BJ (cell line): ENCODE measurements at places on chromosomes 5 and 9. TPM values are rescaled to one million over a fixed set of nuclear protein-coding genes. Genes with fewer than 3 reads are reported as not detected.

DNA sequence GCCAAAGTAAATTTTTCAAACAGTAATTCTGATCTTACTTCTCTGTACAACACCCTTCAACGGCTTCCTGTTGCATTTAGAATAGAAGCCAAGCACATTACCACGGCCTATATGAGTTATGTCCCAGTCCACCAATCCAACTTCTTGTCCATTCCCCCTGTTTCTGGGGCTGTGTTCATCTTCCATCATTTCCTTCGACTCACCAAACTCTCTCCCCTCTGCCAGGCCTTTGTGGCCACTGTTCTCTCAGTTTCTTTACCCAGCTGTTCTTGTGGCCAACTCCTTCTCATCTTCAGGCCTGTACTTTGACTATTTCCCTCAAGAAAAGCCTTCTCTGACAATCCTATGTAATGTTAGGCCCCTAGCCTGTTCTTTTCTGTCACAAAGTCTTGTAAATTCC, 259.4 kb upstream of the EFNA5 start:
- no peak for DNase-seq

DNA sequence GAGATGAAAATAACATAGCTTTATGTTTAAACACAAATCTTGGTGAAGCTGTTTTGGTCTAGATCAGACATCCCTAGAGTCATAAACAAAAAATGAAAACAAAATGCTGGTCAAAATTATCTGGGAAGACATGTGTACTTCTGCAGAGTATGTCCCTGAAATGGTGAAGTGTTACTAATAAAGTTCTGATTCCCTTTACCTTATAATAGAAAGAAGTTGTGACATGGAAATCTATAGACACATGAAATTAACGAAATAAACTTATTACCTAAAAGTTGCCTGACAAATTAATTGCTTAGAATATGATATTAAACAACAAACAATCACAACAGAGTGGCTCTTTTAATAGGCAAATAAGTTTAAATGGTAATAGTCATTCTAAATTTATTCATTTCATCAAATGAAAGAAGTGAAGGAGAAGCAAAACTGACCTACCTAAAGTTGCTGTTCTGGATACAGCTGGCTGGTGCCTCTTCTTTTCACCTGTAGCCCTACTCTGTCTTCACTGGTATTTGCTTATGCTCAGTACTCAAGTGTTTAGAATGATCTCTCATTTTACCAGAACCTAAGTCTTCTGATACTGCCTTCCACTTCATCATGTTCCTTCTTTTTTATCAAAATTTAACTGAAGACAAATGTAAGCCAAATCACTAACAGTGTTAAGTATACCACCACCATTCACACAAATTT, 38.8 kb downstream of the FNIP1 start:
- no peak for DNase-seq

The C1QTNF2 gene
- polyA plus RNA-seq = 0.69 and 0.98 TPM in 2 replicates

DNA sequence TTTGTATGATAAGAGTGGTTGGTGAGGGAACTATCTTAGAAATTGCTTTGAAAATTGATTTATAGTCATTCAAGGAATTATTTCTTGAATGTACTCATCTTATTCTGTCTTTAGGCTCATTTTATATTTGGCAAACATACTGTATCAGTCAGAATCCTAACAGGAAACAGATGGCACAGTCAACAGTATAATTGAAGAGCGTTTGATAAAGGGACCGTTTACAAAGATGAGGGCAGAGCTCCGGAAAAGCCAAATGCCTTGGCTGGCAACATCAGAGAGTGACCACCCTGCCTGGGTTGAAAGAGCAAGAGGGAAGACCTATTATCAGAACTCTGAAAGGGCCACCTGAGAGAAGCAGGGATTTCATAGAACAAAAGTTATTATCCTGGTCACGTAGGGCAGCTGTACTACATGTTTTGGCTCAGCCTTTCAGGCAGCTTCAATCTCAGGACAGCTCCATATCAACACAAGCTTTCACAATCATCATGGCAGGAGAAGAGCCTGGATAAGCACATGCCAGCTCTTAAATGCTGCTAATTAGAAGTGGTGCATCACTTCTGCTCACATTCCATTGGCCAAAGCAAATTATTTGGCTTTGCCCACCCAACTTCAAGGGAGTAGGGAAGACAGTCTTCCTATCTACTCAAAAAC, 47.2 kb upstream of the ARL15 start:
- no peak for DNase-seq

- no peak for DNase-seq
Observed at GRCh38 chr9:123191680-123192079, 76.7 kb downstream of the STRBP start.

DNA sequence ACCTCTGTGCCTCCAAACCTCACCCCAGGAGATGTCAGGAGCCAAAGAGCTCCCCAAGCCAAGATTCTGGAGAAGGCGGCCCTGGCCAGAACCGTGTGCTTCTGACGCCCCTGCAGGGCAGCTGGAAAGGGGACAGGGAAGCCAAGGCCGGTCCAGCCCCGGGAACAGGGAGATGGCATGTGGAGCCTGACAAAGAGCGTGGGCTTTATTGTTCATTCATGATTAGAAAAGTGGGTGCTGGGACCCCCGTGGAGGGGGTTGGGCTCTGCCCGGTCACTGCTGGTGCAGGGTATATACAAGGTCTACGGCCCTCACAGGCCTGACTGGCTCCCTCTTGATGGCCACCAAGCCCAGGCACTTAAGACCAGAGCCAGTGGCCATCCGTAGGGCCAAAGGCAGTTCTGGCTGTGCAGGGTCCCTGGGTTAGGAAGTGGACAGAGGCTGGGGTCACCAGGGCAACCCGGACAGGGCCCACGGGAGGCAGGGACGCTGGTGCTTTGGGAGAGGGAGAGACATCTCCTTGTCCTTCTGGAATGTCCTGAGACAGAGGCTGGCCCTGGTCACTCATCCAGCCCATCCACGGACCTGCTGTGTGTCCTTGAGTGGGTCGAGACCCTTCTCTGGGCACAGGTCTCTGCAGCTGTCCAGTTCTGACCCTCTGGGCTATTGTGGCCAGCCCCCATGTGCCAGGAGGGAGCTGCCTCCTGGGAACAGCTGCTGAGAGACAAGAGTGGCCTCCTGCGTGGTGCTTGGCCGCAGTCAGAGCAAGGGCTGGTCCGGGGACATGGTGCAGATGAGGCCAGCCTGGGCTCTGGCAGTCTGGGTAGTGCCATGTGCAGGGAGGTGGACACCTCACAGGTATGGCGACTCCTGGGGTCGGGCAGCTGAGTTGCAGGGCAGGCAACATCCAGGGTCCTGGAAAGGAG, 12.5 kb downstream of the NINJ1 start:
- DNase-seq = no peak

GRCh38 chr5:92945605-92946097, 635.4 kb downstream of the NR2F1-AS1 start:
- DNase-seq = no peak

DNA sequence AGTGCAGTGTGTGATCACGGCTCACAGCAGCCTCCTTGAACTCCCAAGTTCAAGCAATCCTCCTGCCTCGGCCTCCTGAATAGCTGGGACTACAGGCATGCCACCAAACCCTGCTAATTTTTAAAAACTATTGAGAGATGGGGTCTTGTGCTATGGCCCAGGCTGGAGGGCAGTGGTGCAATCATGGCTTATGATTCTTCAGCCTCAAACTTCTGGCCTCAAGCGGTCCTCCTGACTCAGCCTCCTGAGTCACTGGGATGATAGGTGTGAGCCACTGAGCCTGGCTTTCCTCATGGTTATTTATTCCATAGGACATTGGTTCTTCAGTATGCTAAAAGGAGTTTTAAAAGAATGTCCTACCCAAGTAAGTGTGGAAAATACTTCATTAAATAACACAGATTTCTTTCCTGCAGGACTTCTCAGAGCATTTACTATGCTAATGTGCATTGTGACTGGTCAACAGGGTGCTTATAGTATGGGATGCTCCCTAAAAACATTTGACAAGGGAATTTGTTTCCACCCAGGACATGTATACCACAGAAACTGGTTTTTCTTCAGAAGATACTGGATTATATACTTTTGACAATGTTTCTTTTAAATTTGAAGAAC, 11.2 kb upstream of the NCS1 start:
- no peak for DNase-seq

- DNase-seq = no peak
Observed at GRCh38 chr5:65830856-65831255, 95.5 kb upstream of the ERBIN start.

DNA sequence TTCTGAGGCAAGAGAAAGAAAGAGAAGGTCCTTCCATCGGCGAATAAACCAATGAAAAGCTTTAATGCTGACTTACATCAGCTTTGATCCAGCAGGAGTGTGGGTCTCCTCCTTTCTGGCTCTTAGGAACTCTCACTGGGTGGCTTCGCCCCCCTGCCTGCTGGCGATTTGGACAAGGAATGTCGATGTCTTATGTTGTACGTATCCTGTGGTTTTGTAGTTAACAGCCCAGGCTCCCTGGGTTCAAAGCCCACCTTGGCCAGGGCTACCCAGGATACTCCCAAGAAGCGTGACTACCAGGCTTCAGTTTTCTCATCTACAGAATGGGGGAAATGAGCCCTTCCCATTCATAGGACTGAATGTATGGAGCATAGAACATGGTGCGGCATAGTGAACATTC, 124.2 kb downstream of the ROR2 start:
- no peak for DNase-seq

GRCh38 chr9:71685394-71685793, 82.9 kb downstream of the CEMIP2 start:
- no peak for DNase-seq

DNA sequence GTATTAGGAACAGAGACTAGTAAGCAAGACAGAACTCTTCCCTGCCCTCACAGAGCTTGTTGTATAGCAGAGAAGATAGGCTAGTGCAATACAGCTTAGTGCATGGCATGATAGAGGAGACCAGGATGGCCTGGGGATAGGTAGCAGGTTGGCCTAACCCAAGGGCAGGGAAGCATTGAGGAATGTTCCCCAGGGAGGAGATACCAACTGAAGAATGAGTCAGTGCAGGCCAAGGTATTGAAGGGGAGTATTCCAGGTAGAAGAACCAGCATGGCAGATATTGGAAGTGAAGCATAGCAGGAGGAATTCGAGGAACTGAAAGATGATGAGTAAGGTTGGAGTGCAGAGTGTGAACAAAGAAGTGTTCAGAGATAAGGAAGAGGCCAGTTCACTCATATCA, 138.6 kb upstream of the DHFR start:
- DNase-seq = no peak

The HSPB3 gene
- polyA plus RNA-seq = 14.4 and 22.2 TPM in 2 replicates

DNA sequence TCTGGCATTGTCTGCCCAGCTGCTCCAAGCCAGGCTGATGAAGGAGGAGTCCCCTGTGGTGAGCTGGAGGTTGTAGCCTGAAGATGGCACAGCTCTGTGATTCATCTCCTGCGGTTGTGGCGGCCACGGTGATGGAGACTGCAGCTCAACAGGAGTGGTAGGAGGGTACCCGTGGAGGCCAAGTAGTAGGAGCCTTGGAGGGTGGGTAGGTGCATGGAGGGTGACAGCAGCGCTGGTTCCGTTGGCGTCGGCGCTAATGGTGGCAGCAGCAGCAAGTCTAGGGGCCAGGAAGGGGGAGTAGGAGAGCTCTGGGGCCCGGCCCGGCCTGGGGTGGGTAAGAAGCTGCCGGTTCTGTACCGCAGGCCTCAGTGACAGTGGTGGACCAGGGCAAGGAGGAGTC, 22.4 kb upstream of the TRIM52 start:
- no peak for DNase-seq

The C7 gene
- polyA plus RNA-seq = 0.28 and 0.31 TPM in 2 replicates

DNA sequence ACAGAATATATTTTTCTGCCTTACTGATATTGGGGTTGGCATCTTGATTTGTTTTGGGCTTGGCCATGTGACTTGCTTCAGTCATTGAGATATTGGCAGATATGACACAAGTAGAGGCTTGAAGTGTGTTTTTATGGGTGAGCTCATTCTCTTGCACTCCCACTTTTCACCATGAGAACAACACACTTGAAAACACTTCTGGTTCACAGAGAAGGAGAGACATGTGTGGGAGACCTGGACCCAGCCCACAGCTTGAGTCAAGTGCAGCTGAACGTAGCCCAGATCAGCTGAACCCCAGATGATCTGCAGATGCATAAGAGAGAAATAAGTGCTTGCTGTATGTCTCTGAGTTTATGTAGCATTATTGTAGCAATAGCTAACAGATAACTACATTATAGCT, 155.4 kb downstream of the SEMA6A start:
- DNase-seq = no peak

The ARPC5L gene
- polyA plus RNA-seq = 34.0 and 41.0 TPM in 2 replicates

DNA sequence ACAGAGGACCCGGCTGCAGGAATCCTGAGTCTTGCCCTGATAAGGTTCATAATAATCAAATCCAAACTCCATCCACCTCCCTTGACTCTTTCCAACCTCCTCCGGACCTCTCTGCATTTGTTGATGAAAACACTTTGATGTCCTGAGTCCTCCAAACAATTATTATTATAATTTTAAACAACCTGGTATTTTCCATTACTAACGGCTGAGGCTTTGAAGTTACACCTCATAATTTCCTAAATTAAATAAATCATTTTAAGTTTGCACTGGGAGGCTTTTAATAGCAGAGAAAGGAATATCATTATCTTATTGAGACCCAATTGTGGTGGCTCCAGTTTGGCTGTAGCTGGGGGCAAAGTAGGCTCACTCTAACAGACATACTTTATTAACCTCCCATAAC, 9.5 kb downstream of the MSX2 start:
- DNase-seq = no peak

The UNC5A gene
- not detected in 2 replicates for polyA plus RNA-seq

The HTR1A gene
- not detected in 2 replicates for polyA plus RNA-seq

The MYOT gene
- not detected in 2 replicates for polyA plus RNA-seq

DNA sequence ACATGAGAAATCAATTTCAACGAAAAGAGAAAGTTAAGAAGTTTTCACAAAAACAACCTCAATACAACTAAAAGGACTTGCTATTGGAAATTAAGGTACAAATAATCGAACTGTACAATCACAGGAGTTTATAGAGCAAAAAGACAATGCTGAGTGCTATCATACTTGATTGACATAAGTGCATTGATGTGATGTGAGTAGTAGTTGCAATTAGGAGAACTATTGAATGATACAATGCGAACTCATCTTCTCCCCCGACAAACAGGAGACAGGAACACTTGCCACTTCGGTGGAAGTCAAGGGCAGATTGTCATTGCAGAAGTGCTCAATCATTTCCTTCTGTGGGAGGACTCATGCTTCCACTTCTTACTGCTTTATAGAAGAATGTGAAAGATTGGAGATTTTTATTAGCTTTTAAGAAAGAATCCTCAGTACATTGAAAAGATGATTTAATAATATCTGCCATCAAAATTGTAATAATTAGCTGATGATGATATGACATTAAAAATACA, 276.6 kb upstream of the MPDZ start:
- DNase-seq = no peak

DNA sequence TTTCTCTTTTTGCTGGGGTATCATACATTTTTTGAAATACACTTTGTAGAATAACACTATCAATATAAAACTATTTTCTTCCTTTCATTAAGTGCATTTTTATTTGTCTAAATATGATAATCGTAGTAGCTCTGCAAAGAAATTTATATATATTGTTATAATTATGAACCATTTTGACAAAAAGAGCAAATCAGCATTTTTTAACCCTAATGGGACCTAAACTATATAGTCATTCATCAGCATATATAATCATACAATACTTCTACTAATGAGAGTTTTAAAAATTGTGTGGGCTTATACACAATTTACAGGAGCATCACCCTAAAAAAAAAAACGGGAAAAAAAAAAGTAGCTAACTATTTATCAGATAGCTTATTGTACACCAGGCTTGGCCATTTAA, 329.7 kb upstream of the TYRP1 start:
- DNase-seq = no peak
